Renal cortical epithelial cell (primary cell): ENCODE measurements at places on chromosomes 2 and 18. TPM values are rescaled to one million over a fixed set of nuclear protein-coding genes. Genes with fewer than 3 reads are reported as not detected.

The IL18R1 gene
- 3.4 and 4.0 TPM in 2 replicates for total RNA-seq

The GRHL1 gene
- total RNA-seq, result 1.7 and 4.0 TPM in 2 replicates

The SLC30A3 gene
- total RNA-seq, result 0.10 TPM in 1 of 2 replicates, not detected in the other

The WDPCP gene
- 5.2 and 12.4 TPM in 2 replicates for total RNA-seq

DNA sequence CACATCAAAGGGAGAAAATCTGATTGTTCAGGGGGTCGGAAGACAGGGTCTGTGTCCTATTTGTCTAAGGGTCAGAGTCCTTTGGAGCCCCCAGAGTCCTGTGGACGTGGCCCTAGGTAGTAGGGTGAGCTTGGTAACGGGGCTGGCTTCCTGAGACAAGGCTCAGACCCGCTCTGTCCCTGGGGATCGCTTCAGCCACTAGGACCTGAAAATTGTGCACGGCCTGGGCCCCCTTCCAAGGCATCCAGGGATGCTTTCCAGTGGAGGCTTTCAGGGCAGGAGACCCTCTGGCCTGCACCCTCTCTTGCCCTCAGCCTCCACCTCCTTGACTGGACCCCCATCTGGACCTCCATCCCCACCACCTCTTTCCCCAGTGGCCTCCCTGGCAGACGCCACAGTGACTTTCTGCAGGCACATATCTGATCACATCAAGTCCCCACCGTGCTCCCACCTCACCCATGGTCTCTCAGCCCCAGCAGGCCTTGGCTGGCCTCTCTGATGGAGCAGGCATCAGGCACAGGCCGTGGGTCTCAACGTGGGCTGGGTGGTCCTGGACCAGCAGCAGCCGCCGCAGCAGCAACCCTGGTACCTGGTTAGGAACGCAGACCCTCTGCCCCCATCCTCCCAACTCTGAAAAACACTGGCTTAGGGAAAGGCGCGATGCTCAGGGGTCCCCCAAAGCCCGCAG, 3.8 kb downstream of the PROC start:
- DNase-seq, result no peak

DNA sequence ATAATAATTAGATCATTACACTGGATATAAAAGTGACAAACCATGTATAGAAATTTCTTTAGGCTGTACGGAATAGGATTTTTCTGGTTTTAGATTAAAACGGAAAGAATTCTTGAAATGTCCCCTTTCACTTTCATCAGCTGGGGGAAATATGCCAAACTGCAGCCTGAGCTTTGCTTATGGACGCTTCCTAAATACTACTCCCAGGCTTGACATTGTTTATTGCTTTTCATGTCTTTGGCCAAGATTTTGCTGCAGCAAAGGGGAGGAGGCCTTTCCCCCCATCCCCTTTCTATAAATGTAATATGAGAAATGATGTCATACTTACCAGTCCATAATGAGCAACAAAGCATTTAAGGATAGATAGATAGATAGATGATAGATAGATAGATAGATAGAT, 158.4 kb downstream of the MAP2 start:
- DNase-seq, result no peak

- peak; percentile 18 for DNase-seq
Measured at GRCh38 chr2:133040170-133040569, 370.2 kb upstream of the LYPD1 start.

GRCh38 chr2:222877556-222878300, 16.9 kb downstream of the ACSL3 start:
- DNase-seq, result no peak

GRCh38 chr2:529424-529823, 147.8 kb downstream of the TMEM18 start:
- DNase-seq, result peak; percentile 47

- DNase-seq, result no peak
Measured at GRCh38 chr18:8011906-8012305, 444.8 kb downstream of the PTPRM start.

DNA sequence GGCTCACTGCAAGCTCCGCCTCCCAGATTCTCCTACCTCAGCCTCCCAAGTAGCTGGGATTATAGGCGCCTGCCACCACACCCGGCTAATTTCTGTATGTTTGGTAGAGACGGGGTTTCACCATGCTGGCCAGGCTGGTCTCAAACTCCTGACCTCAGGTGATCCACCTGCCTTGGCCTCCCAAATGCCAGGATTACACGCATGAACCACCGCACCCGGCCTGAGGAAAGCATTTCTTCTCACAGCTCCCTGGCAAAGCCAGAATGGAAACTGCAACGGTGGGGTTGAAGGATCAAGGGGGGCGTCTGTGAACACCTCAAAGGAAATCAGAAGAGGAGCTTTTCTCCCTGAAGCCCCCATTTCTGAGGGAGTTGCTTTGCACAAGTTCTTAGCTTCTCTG, 11.2 kb upstream of the TEX51 start:
- no peak for DNase-seq

- DNase-seq, result peak; percentile 52
Measured at GRCh38 chr2:56369316-56369715, 185.5 kb downstream of the CCDC85A start.

GRCh38 chr2:228599781-228600180, 418.3 kb upstream of the SPHKAP start:
- DNase-seq, result no peak

GRCh38 chr18:44516450-44516849, 164.2 kb upstream of the SETBP1 start:
- no peak for DNase-seq

- peak; percentile 19 for DNase-seq
Measured at GRCh38 chr2:96928277-96928781, 58.1 kb downstream of the FAM178B start.

DNA sequence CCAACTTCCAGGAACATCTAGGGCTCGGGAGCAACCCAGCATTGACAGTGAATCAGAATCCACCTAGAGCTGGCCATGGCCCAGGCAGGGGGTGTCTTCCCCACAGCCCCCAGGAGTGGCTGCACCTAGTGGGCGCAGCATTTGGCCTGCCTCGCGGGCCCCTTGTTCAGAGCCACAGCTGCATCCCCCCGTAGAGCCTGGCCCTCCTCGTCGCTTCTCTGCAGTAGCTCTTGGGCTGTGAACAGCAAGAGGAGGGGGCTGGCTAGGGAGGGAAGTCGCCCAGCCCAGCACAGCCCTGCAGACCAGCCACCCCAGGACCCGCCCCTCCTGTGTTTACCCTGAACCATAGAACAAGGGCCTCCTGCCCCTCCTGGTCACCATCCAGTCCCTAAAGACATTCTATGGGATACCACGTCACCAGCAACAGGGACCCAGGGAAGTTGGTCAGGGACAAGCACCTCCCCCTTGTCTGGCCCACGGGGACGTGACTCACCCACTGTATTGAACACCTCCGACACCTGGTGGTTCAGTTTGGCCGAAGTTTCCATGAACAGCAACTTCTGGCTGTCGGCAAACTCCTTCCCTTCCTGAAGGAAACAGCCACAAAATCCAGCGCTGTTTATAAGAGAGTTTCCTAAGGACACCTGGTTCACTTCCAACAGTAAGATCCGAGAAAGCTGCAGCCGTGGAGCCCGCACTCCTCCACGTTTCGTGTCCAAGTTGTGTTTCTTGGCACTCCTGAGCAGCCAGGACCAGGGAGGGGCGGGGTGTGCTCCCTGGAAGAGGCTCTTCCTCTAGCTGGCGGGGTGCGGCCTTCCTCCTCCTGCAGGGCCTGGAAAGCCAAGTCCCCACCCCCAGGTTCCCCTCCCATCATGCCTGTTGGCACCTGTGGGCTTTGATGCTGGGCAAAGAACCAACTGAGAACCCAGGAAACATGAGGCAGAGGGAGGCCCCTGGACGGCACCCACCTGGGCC, 8.8 kb downstream of the PRLH start:
- DNase-seq, result peak; percentile 27

DNA sequence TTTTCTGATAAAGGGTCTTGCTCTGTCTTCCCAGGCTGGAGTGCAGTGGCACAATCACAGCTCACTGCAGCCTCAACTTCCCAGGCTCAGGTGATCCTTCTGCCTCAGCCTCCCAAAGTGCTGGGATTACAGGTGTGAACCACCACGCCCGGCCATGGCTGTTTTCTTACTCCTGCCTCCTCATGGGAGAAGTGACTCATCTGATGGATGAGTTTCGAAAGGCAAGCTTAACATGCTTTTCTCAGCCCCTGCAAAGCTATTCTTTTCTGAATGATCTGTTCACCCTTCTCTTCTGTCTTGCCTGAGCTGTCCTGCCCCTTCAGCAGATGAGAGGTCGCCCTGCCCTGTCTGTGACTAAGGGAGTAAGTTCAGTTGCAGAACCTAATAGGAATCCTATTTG, 929 bp upstream of the CREG2 start:
- peak; percentile 86 for DNase-seq

DNA sequence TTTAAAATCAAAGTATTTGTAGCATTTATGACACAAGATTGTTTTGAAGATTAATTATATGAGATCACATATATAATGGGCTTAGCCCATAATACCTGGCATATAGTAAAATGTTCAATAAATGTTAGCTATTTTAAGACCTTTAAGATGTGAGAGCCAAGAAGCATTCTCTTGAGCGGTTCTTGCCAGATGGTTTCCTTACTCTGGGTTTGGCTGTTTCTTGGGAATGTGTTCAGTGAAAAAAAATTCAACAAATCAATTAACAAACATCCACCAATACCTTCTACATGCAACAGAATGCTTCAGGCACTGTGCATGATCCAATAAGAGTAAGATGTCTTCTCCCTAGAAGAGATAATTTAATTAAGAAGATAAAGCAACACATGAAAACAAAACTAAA, 230.4 kb downstream of the CMPK2 start:
- DNase-seq, result no peak

- DNase-seq, result peak; percentile 71
Measured at GRCh38 chr2:234289834-234290590, 206.9 kb downstream of the ARL4C start.

GRCh38 chr18:9726175-9726574, 18.1 kb downstream of the RAB31 start:
- DNase-seq, result no peak
